ENCODE measurements at places on chromosomes 7 and 10.
A peak's percentile ranks its signal among the peaks of the same experiment; 100 is the strongest.

DNA sequence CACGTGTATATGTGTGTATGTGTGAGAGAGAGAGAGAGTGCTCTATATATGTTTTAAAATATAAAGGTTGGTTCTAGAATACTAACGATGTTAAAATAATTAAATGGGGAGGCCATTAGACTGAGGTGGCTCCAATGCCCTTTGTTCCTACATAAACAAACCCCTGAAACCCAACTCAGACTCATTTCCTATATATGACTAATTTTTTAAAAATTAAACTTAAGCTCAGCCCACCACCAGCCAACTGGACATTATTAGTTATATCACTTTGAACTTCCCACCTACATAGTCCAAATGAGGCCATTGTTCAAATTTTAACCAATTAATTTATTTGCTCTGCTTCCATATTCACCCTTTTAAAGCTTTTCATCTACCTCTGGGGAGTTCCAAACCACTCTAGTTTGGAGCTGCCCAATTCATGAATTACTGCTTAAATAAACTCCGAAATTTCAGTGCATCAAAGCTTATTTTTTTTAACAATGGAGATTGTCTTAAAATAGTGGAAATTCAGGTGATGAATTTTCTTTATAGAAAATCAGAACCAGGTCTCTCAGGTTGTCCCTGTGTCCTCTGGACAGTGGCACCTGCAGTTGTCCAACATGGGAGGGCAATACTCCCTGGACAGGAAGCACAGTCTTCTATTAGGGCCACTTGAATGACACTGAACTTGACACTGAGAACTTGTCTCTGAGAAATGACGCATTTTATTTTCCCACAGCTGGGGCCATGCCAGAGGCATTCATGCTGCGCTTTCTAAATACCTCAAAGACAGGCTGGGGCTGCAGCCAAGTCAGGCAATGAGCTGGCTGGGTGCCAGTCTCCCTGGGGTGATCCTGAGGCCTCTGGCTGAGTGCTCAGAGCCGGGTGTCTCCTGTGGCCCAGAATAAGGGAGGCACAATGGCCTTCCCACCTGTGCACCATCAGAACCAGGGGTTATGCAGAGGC lies 109.5 kb upstream of the TMEM72 start:
- no peak for DNase-seq

GRCh38 chr10:116892907-116893685 lies 43.8 kb downstream of the ENO4 start:
- DNase-seq = no peak

- no peak for DNase-seq
Measured at GRCh38 chr10:119087271-119087882, 6.8 kb upstream of the EIF3A start.

DNA sequence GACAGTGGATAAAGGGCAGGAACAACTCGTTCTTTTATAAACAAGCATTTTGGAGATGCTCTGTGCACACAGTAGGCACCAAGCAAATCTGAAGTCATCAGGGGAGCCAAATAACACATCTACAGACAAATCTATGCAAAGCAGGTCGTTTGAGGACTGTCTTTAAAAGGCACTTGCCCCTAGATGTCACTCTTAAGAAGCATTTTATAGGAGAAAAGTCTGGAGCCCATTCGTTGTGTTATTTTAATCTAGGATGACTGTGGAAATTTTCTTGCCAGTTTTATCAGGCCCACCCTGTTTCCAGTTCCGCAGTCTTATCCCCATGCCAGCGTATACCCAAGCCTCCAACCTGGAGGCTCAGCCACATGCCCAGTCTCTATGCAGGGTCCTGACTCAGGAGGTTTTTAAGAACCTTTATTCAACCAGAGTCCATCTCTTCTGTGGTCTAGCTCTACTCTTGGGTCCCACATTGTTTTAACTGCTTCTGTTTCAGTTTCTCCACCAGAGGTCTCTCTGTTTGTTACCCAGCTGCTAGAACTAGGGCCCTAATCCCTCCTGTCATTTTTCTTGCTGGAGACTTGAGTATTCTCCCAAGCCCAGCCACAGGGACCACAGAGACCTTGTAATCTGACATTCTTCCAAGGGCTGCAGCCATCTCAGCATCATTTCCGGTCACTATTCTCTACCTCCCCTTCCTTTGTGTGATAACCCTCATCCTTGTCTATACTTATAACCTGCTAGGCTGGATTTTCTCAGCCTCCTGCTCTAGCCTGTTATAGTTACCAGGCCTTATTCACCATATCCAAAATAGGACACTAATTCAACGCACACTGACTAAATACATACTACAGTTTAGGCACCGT lies 26.7 kb downstream of the PIK3CG start:
- no peak for DNase-seq

- peak; percentile 49 for DNase-seq
Measured at GRCh38 chr7:35691827-35692307, 3.1 kb downstream of the HERPUD2 start.

DNA sequence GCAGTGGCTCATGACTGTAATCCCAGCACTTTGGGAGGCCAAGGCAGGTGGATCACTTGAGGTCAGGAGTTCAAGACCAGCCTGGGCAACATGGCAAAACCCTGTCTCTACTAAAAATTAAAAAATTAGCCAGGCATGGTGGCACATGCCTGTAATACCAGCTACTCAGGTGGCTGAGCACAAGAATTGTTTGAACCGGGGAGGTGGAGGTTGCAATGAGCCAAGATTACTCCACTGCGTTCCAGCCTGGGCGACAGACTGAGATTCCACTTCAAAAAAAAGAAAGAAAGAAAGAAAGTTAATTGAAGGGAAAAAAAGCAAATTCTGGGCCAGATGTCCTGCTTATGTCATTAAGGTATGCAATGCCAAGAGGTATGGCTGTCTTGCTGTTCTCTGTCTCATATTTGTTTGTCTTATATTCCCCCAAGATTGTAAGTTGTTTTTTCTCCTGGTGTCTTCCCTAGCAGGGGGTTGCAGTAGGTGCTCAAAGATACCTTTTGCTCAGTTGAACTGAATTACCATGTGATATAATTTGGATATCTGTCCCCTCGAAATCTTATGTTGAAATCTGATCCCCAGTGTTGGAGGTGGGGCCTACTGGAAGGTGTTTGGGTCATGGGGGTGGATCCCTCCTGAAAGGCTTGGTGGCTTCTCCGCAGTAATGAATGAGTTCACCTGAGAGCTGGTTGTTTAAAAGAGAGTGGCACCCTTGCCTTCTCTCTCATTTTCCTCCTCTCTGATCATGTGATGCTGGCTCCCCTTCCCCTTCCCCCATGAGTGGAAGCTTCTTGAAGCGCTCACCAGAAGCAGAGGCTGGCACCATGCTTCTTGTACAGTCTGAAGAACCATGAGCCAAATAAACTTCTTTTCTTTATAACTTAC lies 60.9 kb downstream of the MYOF start:
- DNase-seq = no peak

DNA sequence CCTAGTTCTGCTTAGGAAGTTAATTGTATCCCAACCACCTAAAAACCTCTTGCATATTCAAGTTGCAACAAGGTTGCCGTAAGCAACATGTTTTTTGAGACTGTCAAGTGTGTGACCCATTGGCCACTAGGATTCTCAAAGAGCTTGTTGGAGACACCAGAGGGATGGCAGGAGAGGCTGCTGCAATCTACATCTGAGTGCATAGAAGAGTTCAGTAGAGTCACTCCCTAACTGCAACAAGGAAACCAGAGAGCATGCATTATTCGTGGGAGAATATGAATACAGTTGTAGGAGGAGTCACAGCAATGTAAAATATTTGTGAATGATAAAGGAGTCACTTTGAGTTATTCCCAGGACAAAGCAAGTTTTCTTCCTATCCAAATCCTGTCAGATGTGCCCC lies 538.6 kb downstream of the TNS3 start:
- DNase-seq = no peak

- DNase-seq = no peak
Measured at GRCh38 chr7:121558288-121558687, 162.2 kb upstream of the FAM3C start.

DNA sequence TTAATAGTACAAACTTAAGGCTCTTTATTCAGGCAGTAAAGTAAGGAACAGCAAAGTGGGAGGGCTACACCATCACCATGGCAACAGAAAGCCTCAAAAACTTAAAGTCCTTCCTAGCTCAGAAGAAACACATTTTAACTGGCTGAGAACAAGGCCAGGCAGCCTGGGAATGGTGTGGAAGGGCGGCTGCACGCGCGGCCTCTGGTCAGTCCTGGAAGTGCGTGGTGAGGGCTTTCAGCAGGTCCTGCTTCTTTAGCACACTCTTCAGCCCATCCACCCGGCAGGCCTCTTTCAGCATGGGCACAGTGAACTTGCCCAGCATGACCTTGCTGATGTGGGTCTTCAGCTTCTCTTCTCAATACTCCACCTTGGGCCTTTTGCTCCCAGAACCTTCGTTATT lies 133.0 kb downstream of the CYP26A1 start:
- DNase-seq = no peak

DNA sequence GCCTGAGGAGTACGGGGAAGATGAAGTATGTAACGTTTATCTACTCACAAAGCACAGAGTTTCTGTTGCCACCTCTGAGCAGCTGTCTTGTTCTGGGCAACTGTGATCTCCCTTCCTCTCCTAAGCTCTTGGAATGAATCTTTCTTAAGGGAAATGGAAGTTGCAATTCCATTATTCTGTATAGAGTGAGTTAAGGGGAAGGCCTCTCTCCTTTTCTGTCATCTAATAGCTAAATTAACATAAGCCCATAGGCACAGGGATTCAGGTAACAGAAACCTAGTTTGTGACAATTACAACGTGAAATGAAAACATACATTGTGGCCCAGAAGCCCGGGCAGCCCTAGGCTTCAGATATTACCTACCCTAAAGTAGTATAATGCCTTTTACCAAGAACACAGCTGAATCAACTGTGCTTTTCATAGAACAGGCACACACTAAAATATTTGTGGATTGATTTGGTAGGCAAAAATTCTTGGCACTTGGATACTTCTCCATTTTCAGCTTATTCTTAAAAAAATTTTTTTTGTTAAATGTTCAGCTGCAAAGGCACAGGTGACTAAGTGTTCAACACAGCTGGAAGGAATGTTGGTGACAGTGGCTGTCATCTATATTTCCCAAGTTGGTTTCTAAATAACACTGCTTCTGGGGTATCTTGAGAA lies 3.8 kb upstream of the PDCD4 start:
- no peak for DNase-seq

GRCh38 chr7:1059200-1060091 lies 15.1 kb downstream of the GPR146 start:
- no peak for DNase-seq

GRCh38 chr7:20696002-20696605 lies 80.6 kb downstream of the ABCB5 start:
- no peak for DNase-seq

DNA sequence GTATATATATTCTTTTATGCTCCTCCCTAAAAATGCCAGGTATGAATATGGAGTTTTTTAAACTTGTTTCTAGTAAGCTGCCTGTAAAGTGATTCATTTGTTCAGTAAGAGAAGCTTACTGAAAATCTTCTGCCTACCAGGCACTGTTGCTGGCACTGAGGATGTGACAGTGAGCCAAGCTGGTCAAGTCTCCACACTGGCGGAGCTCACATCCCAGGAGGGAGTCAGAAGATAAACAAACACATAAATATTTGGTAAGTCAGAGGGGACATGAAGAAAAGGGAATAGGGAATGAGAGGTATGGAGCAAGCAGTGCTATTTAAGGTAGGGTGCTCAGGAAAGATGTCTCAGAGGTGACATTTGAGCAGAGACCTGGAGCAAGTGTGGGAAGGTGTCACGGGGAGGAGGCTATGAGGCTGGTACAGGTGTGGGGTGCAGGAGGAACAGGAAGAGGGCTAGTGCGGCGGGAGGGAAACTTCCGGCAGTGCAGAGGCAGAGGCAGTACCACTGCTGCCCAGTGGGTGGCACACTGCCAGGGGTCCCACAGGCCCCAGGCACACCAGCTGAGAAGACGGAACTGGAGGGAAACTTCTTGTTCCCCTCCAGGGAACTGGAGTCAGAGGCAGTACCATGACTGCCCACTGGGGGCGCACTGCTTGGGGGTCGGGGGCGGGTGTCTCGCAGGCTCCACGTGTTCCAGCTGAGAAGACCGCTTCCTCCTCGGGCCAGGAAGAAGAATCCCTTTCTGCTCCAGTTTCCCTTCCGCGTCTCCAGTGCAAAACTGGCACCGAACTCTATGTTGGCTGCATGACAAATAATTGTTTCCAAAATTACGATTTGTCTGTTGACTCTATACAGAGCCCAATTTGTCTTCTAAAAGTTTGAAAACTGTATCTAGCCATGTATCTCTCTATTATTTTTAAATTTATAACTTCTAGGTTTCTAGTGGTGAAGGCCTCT lies 161.0 kb downstream of the TEX36 start:
- DNase-seq = peak; percentile 21

GRCh38 chr7:125427676-125428075 lies 498.1 kb upstream of the POT1 start:
- no peak for DNase-seq

- no peak for DNase-seq
Measured at GRCh38 chr7:83610649-83611304, 38.2 kb downstream of the SEMA3E start.

DNA sequence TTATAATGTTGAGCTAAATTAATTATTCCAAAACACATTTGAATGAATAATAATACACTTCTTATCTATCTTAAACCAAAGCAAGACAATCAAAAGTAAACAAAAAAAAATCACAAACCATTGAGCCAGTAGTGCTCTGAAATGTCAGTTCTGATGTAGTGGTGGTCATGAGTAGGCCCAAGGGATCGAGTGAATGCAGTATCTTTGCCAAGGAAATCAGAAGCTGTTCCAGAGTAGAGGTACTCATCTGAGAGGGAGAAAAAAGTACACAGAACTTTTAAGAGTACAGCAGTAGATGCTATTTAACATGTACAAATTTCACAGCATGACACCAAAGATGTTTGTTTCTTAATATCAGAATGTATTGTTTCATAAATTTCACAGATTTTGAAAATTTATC lies 121.5 kb downstream of the SEMA3D start:
- DNase-seq = no peak

DNA sequence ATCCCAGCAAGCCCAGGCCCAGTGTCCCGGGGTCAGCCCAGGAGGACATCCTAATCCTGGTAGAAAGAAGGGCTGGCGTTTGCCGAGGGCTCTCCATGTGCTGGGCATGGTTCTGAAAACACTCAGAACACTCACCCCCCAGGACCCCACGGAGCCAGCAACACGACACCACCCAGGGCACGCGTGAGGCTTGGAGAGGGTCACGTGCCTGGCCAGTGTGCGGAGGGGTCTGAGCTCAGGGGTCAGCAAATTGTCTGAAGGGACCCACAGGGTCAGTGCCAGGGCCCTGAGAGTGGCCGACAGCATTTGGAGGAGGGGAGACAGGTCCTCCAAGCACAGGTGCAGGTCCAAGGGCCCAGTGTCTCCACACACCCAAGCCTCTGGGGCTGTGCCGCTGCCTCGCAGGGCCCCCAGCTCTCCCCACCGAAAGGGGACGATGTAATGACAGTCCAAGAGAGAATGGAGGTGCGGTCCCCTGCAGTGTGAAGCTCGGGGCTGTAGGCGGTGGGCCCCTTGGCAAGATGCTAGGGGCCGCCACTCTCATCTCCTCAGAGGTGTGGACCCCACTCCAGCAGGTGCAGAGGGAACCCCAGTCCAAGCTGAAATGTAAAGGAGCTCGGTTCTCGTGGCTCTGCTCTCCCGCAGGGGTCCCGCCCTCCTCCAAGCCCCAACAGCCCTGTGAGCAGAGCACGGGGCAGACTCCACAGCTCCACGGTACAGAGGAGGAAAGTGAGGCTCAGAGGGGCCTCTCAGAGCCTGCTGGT lies 7.8 kb downstream of the FOXL3 start:
- no peak for DNase-seq

- no peak for DNase-seq
Measured at GRCh38 chr10:114437473-114438292, 33.4 kb upstream of the AFAP1L2 start.

Measured in activated CD4-positive, alpha-beta T cell treated with anti-CD3 and anti-CD28 coated beads, Interleukin-2, amount 50 U/mL, for 48 hours (primary cell).